ENCODE measurements at places on chromosomes 7 and 10. TPM values are rescaled to one million over a fixed set of nuclear protein-coding genes. Genes with fewer than 3 reads are reported as not detected.

The ZDHHC6 gene
- total RNA-seq: 14.9 TPM

The SEMA3A gene
- 18.4 TPM for total RNA-seq

The GPR146 gene
- not detected for total RNA-seq

The ZPBP gene
- not detected for total RNA-seq

The PAX4 gene
- total RNA-seq: not detected

The GPR158 gene
- total RNA-seq: not detected

The UCN3 gene
- total RNA-seq: not detected

The CYP3A7 gene
- total RNA-seq: not detected

The ADAP1 gene
- 2.3 TPM for total RNA-seq

The PRLHR gene
- not detected for total RNA-seq

The MAGI2 gene
- total RNA-seq: 1.7 TPM

The GPRIN2 gene
- not detected for total RNA-seq

The CHN2 gene
- 2.6 TPM for total RNA-seq

The PDLIM1 gene
- 34.9 TPM for total RNA-seq

The LRRC17 gene
- 108 TPM for total RNA-seq

The KRIT1 gene
- total RNA-seq: 25.2 TPM

The UNCX gene
- total RNA-seq: not detected

The TWIST1 gene
- total RNA-seq: 27.1 TPM

The SNX8 gene
- total RNA-seq: 34.2 TPM

The SHTN1 gene
- total RNA-seq: 1.6 TPM

The HYAL4 gene
- total RNA-seq: not detected

The CLRN3 gene
- total RNA-seq: not detected

The BTBD16 gene
- total RNA-seq: not detected

The ELFN1 gene
- total RNA-seq: 0.89 TPM

The TMEM236 gene
- not detected for total RNA-seq

The LIPK gene
- total RNA-seq: not detected

The MKI67 gene
- total RNA-seq: 23.7 TPM

The YKT6 gene
- total RNA-seq: 129 TPM

The MYO1G gene
- total RNA-seq: under 0.01 TPM

The MYOZ1 gene
- not detected for total RNA-seq

The OGDHL gene
- 0.18 TPM for total RNA-seq

The BZW2 gene
- total RNA-seq: 102 TPM

The KLF14 gene
- total RNA-seq: not detected

All from myometrial cell (primary cell).